GM12878 (cell line): ENCODE measurements at places on chromosomes 2 and 18.

DNA sequence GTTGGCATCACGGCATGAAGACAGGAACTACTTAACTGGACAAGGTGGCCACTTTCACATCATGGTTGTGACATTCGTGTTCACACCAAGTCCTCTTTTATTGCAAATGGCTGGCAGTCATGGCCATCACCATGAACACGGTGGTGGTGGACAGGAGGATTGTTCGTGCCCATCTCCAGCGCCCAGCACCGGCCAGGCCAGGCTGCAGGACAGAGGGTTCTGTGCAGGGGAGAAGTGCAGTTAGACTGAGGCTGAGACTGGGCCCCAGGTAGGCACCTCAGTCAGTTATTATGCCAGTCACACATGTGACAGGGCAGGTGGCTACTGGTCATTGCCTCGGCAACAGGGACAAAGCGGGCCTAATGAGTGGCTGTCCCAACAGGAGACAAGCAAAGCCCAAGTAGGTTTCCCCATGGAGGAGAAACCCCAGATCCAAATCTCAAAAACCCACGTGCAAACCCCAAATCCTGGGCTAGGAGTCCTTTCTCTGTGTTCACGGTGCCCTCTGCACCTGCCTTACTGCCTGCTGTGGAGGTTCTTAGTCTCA, 468.1 kb upstream of the MYT1L start:
- no peak for DNase-seq

DNA sequence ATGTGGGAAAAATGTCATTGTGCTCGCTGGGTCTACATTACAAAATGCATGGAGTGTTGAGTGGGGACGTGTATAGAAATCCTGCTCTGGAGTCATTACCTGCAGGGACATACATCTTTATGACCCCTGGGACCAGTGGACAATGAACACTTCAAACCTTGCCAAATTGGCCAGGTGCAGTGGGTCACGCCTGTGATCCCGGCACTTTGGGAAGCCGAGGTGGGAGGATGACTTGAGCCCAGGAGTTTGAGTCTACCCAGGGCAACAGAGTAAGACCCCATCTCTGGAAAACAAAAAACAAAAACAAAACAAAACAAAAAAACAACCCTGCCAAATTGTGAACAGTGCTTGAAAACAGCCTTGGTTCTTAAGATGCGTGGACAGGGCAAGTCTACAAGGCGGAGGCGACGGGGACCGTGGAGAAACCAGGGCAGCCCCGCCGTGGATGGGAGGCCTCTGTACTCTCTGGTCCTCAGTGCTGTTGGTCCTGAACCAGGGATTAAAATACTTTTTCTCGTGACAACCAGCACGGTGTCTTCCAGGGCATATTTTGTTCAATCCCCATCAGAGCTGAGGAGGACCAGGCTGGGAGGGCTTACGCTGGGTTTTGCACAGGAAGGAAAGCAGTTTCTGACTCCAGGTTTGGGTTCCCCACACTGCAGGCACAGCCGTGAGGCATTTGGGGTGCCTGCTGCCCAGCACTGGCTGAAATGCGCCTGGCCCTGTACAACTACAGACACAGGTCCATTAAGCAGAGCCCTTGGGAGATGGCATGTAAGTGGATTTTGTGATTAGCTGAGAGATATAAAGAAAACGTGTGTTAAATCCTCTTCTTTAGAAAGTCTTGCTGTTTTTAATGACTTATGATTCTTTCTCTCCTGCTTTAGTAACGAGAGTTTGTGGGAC, 13.7 kb downstream of the COLEC11 start:
- no peak for DNase-seq

DNA sequence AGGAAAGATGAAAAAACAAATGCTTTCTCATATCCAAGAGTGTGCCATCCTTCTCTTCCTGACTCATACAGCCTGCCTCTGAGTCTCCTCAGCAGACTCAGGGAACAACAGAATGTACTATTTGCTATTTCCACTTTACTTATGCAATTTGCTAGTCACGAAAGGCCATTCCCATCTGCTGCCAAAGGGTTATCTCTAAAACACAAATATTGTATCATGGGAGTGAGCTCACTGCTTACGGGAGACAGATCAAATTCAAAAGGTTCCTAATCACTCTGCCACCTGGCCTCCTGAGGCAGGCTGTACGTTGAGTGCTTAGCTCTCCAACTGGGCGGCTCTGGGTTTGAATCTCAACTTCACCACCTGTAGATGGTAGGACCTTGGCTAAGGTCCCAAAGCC, 92.0 kb downstream of the GAREM1 start:
- no peak for DNase-seq

GRCh38 chr2:21098294-21098693, 25.5 kb upstream of the TDRD15 start:
- no peak for DNase-seq

GRCh38 chr2:9737053-9737875, 106.0 kb upstream of the TAF1B start:
- DNase-seq: no peak

GRCh38 chr2:96864343-96865091, 5.4 kb downstream of the SEMA4C start:
- no peak for DNase-seq

DNA sequence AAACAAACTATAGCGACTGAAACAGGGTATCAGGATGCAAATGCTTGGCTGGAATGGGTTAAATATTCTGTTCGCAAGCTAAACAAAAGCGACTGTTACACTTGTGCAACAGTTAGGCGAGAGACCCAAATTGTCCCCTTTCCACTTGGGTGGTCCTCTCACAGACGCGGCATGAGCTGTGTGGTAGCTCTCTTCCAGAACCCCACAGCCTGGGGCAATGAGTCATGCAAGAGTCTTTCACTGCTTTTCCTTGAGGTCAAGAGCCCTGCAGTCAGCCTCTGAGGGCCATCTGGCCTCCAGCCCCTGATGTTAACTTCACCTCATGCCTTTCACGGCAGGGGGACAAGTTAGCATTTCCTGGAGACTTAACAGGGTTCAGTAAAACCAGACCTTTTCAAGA, 25.7 kb downstream of the SULT1C4 start:
- no peak for DNase-seq

- no peak for DNase-seq
Observed at GRCh38 chr2:156532989-156533388, 96.8 kb downstream of the GPD2 start.

GRCh38 chr2:29262681-29263260, 147.6 kb downstream of the CLIP4 start:
- DNase-seq: no peak
